ENCODE measurements at places on chromosomes 11 and 22.

GRCh38 chr11:2156416-2157182 is 4.4 kb downstream of the INS start:
- DNase-seq = no peak

DNA sequence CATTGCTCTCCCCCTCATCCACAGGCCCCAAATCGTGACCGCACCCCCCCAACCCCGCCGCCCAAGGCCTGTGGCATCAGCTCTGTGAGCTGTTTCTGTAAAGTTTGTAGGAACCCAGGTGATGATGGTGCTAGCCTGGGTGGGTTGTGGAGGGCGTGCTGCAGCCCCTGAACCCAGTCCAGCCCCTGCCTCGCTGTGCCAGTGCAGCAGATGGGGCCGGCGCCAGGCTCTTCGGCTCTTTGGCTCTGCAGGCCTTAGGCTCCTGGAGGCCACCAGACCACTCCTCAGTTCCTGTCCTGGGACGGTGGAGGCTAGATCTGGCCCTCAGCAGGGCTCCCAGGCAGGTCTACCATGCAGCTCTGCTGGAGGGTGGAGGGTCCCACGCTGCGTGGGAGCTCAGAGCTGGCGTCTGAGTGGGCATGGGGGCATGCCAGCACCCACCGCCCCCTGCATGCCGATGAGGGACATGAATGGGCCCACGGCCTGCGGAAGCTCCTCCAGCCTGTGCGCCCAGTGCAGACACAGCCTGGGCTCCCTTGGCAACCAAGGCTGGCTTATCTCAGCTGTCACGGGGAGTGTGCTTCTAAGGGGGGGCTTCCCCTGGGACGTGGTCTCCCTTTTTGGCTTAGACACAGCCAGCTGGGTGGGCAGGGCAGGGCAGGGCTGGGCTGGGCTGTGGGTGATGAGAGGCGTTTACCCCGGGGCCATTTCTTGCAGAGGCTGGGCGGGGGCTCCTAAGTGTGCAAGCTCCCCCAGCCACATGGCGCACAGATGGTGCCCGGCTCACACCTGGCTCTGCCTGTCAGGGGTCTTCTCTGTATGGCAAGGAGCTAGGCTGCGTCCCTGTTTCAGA is 1187.6 kb downstream of the BRD1 start:
- no peak for DNase-seq

- DNase-seq = no peak
Measured at GRCh38 chr11:27076121-27076589, 35.5 kb downstream of the BBOX1 start.

DNA sequence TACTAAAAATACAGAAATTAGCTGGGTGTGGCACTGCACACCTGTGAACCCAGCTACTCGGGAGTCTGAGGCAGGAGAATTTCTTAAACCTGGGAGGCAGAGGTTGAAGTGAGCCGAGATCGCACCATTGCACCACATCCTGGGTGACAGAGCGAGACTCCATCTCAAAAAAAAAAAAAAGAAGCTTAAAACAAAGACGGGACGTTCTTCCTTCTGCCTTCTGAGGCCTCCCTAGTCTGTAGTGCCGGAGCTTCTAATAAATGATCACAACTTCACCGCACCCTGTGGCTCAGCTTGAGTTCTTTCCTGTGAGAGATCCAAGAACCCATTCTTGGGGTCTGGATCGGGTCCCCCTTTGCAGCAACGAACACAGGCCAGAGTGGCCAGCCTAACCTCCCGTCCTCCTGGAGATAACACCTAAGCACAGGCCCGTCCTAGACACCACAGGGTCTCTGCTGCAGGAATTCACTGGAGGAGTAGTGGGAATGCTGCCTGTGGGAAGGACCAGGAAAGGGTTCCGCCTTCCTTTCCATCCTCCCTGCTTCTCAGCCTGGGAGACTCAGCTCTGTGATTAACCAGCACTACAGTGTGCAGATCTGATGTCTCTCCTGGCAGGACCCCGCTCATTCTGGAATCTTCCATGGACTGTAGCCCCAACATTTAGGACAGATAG is 2.2 kb upstream of the APOBEC3H start:
- DNase-seq = no peak

GRCh38 chr11:128222245-128222884 is 365.0 kb downstream of the ETS1 start:
- no peak for DNase-seq
